Stimulated activated CD4-positive, alpha-beta T cell treated with anti-CD3 and anti-CD28 coated beads, Interleukin-1b, Interleukin-23, amount 100 ng/mL, for 48 hours (primary cell): ENCODE measurements at places on chromosomes 3 and 15.

DNA sequence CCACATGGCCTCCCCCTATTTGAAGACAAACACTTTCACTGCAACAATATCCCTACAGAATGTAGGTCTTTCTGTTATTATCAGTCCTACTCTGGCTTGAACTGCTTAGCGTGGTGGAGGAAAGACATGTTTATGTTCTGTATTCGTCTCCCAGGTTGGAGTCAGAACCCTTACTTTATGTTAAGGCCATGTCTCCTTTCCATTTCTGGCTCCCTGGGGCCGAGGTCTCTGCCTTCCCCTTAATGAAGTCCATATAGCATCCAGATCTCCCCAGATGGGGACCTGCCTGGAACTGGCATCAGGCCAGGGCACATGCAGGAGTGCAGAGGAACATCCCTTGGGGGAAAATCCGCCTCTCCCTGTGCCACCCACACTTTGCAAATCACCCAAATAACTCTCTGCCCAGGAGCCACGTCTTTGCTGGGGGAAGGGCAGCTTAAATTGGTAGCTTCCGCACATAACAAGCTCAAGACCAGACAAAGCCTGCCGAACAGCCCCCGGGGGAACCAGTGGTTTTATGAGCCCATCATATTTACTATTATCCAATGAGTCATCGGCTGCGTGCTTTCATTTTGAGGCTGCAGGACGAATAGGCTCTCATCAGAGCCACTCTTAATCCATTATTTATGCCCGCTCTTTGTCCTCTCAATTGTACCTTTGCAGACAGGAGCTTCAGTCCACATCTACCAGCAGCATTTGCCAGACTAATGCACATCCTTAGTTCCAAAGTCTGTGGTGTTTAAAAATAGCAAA, 237.0 kb downstream of the UACA start:
- no peak for DNase-seq

DNA sequence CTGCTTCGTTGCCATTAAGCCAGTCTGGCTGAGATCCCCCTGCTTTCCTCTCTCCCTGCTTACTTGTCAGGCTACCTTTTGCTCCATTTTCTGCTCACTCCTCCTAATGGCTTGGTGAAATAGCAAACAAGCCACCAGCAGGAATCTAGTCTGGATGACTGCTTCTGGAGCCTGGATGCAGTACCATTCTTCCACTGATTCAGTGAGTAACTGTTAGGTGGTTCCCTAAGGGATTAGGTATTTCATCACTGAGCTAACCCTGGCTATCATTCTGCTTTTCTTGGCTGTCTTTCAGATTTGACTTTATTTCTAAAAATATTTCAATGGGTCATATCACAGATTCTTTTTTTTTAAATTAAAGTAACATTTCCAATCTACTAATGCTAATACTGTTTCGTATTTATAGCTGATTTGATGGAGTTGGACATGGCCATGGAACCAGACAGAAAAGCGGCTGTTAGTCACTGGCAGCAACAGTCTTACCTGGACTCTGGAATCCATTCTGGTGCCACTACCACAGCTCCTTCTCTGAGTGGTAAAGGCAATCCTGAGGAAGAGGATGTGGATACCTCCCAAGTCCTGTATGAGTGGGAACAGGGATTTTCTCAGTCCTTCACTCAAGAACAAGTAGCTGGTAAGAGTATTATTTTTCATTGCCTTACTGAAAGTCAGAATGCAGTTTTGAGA, 25.0 kb downstream of the CTNNB1 start:
- DNase-seq: no peak

DNA sequence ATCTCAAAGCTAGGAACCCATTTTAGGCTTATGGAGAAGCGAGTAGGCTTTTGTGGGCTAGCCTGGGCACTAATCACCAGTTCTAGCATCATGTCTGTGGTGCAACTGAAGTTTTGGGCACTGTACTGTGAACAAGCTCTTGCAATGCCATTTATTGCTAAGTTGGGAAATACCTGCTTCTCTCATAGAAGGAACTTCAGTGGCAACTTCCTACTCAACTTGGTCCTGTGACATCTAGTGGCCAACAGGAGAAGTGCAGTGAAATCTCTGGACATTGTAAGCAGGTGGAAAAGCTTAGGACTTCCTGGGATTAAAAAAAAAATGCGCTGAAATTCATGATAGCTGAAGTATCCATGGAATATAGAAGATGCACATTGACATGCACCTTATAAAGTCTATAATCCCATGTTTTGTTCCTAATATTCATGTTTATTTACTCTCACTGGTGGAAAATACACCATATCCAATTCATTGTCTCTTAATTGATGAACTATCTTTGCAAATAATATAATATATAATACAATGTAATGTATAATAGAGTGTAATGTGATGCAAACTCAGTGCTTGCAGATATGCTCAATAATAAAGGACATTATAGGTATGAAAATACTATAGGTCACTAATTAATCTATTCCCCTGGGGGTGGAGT, 6.5 kb upstream of the ALDH1A3 start:
- DNase-seq: peak; percentile 26

DNA sequence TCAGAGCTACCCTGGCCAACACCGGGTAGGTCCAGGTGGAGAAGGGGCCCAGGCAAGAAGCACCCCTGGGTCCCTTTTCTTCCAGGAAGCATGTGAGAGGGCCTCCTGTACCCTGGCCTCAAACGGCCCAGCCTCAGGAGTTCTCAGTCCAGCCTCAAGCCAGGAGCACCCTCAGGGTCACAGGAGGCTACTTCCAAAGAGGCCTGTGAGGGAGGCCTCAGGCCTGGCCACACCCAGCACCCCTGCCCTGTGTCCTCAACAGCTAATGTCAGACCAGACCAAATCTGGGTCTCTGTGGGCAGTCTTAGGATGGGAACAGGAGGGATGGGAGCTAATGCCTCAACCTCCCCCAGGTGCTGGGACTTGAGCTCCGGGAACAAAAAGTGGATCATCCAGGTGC, 23.5 kb downstream of the PTH1R start:
- DNase-seq: no peak

DNA sequence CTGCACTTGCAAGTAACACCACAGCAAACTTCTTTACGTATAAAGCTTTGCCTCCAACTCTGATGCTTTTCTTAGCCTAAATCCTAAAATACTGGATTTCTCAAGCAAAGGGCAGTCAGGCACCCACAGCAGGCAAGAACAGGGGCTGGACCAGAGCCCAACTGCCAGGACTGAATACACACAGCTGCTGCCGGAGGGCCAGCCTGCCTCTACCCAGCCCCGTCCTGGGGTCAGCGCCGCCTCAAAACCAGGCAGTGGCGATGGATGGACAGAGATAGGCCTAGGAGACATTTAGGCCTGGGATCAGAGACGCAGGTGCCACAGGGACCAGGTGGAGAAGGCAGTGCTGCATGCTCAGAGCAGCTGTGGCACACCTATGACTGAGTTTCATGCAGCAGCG, 47.6 kb upstream of the SEC61A1 start:
- no peak for DNase-seq

DNA sequence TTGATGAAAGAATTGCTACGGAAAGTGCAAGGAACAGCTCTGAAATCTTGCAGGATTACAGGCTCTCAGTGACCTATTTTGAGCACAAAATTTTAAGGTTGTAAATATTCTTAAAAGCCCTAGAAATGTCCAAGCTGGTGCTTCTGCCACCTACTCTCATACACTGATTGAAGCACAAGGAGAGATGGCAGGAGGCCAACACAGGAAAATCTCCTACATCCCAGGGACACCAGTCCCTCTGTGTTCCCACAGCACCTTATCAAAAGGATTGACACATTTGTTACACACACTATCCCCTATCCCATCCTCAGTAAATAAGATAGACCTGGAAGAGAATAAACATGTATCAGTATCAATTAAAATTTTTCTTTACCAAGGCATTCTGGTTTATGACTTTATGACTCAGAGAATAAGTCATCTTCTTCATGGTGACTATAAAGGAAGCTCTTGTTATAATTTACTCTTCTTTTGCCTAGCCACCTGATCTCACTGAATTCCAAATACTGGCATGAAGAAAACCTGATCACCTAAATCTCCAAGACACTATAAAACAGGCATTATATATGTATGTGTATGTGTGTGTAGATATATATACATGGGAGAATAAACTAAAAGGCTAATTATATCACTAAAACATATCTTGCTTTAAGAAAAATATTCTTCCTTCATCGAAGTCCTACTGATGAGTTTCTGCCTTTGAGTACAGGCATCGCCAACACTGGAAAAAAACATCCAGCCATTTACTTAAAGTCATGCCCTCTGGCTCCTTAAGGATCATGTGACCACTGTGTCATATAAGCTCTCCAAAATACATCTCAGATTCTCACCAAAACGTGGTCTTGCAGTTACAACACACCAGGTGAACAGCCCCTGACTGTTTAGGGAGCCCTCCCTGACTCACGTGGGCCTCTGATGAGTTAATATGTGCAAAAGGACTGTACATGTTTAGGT, 208.1 kb upstream of the NR2F2 start:
- DNase-seq: no peak

DNA sequence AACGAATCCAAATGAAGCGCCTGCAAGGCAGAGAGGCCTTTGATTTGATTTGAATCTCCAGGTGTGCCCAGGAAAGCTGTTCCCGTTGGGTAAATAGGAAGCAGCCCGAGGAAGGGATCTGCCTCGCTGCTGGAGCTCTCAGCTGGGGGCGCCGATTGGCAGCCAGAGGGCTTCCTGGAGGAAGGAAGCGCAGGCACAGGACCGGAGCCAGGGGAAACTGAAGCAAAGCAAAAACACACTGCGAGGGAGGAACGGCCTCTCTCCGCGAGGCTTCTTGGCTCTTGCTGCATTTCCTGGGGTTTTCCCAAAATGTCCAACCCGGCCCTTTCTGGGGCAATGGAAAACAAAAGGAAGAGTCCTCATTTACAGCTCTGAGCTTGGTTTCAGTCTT, 80.3 kb downstream of the TMEM266 start:
- DNase-seq: no peak

DNA sequence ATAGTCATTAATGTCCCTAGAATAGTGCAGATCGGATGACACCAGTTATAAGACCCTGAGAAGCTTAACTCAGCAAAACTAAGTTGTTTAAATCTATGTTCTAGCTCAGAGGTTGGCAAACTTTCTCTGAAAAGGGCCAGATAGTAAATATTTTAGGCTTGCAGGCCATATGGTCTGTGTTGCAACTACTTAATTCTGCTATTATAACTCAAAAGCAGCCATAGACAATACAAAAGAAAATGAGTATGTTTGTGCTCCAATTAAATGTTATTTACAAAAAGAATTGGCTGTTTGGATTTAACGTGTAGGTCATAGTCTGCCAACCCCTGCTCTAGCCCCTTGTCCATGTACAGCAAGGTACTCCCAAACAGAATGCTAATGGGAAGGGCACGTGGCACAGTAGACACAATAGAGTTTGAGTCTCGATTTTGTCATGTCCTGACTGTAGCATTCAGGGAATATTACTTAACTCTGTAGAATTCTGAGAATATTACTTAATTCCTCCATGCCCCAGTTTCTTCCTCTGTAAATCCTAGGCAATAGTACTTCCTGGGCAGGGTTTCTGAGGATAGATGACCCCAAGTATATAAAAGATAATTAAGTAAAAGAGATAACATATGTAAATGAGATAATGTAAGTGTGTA, 70.5 kb upstream of the ATP2C1 start:
- DNase-seq: no peak

DNA sequence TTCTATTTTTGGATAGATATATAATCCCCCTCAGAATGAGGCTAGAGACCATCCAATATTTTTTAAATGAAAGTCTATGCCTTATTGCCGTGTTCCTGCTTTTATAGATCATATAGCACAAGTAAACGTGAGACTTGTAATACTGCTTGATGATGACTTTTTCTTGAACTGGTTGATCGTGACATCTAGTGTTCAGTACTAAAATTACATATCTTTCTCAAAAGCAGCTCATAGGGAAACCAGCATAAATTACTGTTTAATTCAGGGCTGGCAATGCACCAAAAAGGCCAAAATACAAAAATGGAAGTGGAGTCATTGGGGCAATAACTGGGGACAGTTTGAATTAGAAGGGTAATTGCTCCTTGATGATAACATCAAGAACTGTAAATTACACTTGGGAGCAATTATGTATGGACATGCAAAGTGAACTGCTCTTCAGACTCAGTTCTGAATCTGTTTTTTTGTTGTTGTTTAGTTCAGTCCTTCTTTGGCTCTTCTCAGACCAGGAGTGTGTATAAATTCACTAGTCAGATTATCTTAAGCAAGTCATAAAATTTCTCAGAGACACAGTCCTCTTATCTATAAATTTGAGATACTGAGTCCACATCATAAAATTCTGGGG, 325.3 kb downstream of the THSD4 start:
- no peak for DNase-seq

DNA sequence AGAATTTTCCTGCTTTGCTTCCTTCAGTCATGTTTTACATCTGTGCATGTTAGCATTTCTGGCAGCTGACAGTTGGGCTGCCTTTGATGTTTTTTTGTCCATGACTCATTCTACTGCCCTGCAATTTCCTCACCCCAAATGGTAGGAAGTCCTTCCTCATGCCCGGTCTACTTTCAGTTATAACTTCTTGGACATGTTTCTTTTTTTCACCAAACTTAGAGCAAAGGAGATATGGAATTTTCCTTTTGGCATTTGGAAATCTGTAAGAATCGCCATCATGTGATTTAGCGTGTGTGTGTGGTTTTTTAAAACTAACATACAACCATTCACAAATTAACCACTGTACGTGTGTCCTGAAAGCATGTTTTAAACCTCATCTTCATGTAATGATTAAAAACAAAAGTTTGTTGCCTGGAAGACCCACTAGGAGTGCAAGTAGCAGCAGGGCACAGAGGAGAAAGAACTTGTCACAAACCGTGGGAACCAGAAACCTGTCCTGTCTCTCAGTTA, 430.7 kb upstream of the CFAP20DC start:
- DNase-seq: no peak

DNA sequence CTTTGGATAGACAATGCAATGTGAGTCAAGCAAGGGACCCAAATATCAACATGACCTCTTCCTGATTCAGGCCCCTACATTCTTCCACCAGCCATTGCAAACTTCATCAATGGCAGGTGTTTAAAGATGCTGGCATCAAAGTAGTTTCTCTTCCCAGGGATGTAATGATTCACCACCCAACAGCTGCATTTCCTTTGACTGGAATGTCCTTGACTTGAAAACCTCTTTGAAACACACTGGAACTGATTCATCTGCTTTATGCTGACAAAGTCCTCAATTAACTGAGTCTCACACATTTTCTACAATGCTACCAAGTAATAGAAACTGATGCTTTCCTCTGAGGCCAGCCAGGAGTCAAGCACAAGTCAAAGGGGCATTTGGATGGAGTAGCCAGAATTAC, 385.5 kb downstream of the GBE1 start:
- DNase-seq: no peak

DNA sequence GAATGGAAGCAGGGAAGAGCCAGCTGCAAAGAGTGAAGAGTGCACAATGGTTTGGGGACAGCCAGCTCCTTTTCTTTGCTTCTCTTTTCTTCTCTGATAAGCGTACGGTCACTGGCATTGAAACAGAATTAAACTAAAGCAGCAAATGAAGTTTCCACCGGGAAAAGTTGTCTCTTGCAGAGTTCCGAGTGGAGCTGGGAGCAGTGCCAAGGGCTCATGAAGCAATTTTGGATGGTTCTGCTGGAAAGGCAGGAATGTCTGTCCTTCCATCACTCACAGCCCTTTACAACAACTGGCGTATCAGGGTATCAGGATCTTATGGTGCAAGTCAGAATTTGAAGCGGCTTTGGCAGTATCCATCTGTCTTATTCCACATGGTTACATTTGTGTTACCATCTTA, 1042.9 kb downstream of the NTRK3 start:
- no peak for DNase-seq
